ENCODE measurements at places on chromosomes 6 and 20.

GRCh38 chr20:21521596-21522480 is 8.0 kb upstream of the NKX2-2 start:
- no peak overlapping the region for H3K27ac ChIP-seq
- peaks cover 23% of the 10 kb centered on the region for H3K4me1 ChIP-seq
- H3K36me3 ChIP-seq, result no peaks in the 10 kb centered on the region
- peak overlapping the region; percentile 64 for H3K4me3 ChIP-seq
- DNase-seq, result no peak
- peaks cover 76% of the 10 kb centered on the region for H3K27me3 ChIP-seq

DNA sequence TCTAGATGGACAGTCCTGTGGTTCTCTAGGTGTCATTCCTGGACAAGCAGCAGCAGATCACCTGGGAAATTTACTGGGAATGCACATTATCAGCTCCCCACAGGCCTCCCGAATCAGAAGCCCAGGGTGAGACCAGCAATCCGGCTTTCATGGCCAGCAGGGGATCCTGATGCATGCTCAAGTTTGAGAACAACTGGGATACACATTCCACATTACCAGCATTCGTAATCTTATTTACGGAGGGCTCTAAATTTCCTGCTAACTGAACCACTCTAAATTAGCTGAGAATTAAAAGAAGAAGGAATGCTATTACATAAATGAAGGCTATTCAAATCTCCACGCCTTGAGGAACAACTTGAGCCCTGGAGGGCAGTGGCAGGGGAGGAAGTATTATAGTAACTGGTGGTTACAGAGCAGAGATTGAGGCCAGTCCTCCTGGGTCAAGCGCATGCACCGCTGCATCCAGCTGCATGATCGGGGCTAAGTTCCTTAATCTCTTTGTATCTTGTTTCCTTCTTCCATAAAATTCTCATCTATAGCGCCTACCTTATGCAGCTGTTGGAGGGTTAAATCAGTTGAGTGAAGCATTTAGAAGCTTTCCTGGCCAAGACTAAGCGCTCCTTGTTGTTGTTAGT is 403.7 kb downstream of the CDH26 start:
- no peak for DNase-seq
- H3K36me3 ChIP-seq, result no peaks in the 10 kb centered on the region
- H3K27me3 ChIP-seq, result no peaks in the 10 kb centered on the region

- no peaks in the 10 kb centered on the region for H3K4me1 ChIP-seq
- H3K27me3 ChIP-seq, result peaks cover 4% of the 10 kb centered on the region
- H3K4me3 ChIP-seq, result no peak overlapping the region
These were observed 621.6 kb downstream of the KIF16B start for GRCh38 chr20:15951658-15952057.

- no peaks in the 10 kb centered on the region for H3K27me3 ChIP-seq
- H3K36me3 ChIP-seq, result no peaks in the 10 kb centered on the region
- peak overlapping the region; percentile 75 for H3K27ac ChIP-seq
These were observed 729 bp upstream of the ZHX3 start for GRCh38 chr20:41318271-41318649.

GRCh38 chr20:41476013-41476441 is 109.4 kb upstream of the EMILIN3 start:
- peaks cover 4% of the 10 kb centered on the region for H3K36me3 ChIP-seq
- peaks cover 29% of the 10 kb centered on the region for H3K4me1 ChIP-seq
- no peak for DNase-seq
- H3K27ac ChIP-seq, result no peak overlapping the region
- no peak overlapping the region for H3K4me3 ChIP-seq
- H3K27me3 ChIP-seq, result no peaks in the 10 kb centered on the region

DNA sequence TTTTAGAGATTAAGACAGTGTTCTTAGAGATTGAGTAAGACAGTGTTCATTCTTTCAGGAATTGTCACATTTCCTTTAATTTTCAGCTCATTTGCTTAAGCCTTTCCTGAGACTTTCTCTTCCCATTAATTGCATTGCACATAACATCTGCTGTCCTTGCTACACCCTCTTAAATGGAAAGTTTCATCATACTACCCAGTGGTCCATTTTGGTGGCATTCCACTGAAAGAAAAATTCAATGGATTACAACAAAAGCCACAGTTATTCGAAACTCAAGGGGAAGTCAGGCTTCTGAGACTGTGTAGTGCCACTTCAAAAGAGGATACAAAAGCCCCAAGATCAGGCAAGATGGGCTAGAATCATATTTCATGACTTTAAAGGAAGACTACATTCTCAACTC is 64.0 kb downstream of the RSPO3 start:
- H3K4me3 ChIP-seq, result no peak overlapping the region
- DNase-seq, result no peak
- H3K36me3 ChIP-seq, result no peaks in the 10 kb centered on the region
- H3K4me1 ChIP-seq, result no peaks in the 10 kb centered on the region

GRCh38 chr20:53077373-53078205 is 105.4 kb downstream of the TSHZ2 start:
- H3K4me3 ChIP-seq, result no peak overlapping the region
- DNase-seq, result no peak
- H3K27ac ChIP-seq, result no peak overlapping the region
- H3K27me3 ChIP-seq, result peaks cover 15% of the 10 kb centered on the region
- H3K36me3 ChIP-seq, result no peaks in the 10 kb centered on the region
- H3K4me1 ChIP-seq, result peaks cover 17% of the 10 kb centered on the region

- peaks cover 3% of the 10 kb centered on the region for H3K27me3 ChIP-seq
- H3K36me3 ChIP-seq, result no peaks in the 10 kb centered on the region
- H3K27ac ChIP-seq, result no peak overlapping the region
These were observed 69.2 kb downstream of the THBS2 start for GRCh38 chr6:169184419-169184818.

DNA sequence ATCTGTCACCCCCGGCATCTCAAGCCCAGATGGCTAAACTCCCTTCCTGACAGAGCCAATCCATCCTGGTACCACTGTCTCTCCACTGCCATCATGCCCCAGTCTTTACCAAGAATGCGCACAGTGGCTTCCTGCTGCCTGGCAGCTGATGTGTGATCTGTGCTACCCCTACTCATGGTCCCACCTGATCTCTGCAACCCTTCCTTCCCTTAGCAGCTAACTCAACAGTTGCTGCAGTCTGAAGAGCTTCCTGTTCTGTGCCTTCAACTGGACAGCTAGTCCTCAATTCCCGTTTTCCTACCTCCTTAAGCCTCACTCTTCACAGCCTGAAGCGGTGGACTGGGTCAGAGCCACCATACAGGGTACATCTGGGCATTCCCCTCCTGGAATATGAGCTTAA is 7.6 kb upstream of the FAM83C start:
- H3K27me3 ChIP-seq, result no peaks in the 10 kb centered on the region
- H3K27ac ChIP-seq, result no peak overlapping the region
- H3K4me1 ChIP-seq, result peaks cover 6% of the 10 kb centered on the region
- no peak for DNase-seq

DNA sequence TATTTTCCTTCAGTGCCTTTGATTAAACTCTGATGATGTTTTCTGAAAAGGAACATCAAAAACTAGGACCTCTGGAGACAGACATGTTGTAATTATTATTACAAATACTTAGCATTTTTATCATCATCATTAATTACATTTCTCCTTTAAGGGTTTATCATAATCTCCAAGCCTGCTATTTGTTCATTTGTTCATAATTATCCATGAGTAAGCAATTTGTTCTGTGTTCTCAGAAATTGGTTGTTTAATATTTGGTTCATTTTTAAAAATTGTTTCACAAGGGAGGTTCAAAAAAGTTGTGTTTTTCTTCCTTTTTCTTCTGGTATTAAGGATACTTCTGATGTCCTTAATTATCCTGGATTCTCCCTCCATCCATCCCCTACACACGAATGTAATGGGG is 850.2 kb upstream of the FLRT3 start:
- H3K27ac ChIP-seq, result no peak overlapping the region
- DNase-seq, result no peak
- no peaks in the 10 kb centered on the region for H3K27me3 ChIP-seq

DNA sequence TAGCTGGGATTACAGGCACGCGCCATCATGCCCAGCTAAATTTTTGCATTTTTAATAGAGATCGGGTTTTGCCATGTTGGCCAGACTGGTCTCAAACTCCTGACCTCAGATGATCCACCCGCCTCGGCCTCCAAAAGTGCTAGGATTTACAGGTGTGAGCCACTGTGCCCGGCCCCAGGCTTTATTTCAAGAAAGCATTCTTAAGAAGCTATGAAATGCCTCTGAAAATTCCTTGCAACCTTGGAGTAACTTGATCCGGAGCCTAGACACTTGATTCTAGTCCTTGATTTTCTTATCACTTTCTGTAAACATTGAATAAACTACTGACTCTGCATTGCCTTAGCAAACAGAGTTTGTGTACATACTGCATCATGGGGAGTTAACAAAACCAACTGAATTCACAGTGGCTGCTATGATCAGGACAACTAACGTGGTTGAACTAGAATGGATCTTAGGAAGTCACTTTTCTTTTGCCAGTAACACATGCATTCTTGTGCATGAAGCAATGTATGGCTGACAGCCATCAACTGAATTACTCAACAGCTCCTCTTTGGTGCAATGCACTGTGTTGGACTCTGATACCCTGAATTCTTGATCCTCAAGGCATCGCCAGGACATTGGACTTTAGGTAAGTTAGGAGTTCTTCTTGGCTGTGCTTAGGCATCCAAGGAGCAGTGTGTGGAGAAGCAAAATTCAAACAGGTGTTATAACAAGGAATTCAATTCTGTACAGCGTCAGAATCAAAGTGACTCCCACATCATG is 102.8 kb upstream of the TMEM170B start:
- no peak overlapping the region for H3K27ac ChIP-seq
- DNase-seq, result no peak
- no peaks in the 10 kb centered on the region for H3K27me3 ChIP-seq
- no peak overlapping the region for H3K4me3 ChIP-seq
- no peaks in the 10 kb centered on the region for H3K36me3 ChIP-seq

DNA sequence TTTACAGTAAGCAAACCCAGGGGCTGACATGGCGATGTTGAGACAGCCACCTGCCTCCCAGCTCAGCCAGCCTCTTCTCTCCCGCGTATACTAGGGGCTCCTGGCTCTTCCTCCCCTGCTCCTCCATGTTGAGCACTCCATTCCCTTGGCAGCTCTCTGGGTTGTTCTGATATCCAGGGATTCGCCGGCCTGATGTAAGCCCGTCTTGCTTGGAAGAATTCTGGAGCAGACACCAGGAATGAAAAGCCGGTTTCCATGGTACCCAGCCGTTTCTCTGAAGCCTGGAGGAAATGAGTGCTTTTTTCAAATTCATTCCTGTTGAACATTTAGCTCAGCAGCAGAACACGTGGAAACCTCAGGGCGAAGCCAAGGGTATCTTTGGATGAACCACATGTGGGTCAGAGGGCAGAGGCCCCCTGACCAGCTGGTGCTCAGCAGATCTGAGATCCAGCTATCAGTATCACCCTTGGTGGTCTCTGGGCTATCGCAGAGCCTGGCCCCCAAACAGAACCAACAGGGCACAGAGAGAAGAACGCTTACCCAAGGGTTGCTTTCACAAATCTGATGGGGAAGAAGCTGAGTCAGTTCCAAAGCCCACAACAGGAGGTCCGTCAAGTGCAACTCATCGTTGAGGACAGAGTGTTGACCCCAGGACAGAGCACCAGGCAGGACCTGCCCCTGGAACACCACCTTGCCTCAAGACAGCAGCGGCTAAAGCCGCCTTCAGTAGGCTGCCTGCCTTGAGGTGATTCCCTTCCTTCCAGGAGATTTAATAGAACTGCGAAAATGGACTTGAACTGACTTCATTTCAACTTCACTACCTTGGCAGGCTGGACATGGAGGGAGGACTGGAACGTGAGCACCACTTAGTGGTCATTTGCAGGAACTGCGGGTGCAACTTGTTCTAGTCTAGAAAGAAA is 96.1 kb upstream of the RIN2 start:
- H3K27ac ChIP-seq, result no peak overlapping the region
- no peaks in the 10 kb centered on the region for H3K4me1 ChIP-seq
- DNase-seq, result peak; percentile 41
- H3K36me3 ChIP-seq, result no peaks in the 10 kb centered on the region

DNA sequence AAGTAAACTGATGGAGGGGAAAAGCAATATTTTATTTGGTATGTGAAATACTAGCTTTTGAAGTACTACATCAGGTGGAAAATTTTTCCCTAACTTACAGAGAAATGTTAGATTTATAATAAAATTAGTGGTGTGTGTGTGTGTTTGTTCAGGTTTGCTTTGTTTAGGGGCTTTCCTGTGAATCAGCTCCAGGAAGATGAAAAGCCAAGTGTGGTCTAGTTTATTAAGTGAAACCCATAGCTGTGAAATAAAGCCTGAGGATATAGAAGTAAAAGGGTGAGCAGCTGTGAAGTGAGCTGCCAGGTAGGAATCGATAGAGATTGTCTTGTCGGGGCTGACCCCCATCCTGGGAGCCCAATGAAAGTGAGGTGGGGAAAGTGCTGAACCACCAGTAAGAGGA is 347.6 kb upstream of the IMPG1 start:
- H3K4me1 ChIP-seq, result no peaks in the 10 kb centered on the region
- no peak for DNase-seq
- H3K27ac ChIP-seq, result no peak overlapping the region

DNA sequence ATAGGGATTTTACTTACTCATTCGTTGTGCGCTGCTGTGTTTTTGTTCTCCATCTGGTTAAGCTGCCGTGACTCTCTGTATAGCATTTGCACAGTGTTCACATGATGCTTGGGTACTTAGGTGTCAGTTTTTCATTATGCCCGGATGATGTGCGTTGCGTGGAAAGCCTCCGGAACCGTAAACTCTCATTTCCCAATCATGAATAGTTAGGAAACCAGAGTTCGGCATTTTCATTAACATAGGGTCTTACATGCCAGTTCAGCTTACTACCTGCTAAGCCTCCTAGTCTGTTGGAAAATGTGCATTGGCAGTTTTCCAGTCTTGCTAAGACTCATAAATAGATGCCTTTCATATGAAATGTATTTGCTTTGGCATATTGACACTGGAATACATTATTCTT is 483.4 kb upstream of the FLRT3 start:
- H3K4me1 ChIP-seq, result no peaks in the 10 kb centered on the region
- H3K27me3 ChIP-seq, result peaks cover 4% of the 10 kb centered on the region
- DNase-seq, result no peak
- H3K36me3 ChIP-seq, result no peaks in the 10 kb centered on the region

GRCh38 chr6:26055719-26056582 is 31.3 kb upstream of the HFE start:
- peak; percentile 94 for DNase-seq
- H3K36me3 ChIP-seq, result no peaks in the 10 kb centered on the region
- peak overlapping the region; percentile 99 for H3K27ac ChIP-seq
- H3K4me1 ChIP-seq, result peaks cover 9% of the 10 kb centered on the region

DNA sequence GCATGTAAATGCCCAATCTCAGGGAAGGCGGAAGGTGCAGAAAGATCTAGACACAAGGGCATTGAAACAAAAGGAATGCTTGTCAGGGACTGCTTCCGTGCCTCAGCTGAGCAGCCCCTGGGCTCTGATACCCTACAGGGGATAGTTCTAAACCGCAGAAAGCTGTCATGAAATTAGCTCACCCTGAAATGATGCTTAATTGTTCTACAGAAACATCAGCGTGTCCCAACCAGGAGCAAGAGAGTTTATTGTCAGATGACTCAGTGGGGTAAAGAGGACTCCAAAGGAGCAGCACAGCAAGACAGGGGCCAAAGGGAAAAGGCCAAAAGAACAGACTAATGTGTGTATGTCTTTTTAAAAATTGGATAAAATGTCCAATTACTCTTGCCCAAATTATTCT is 258.4 kb upstream of the JARID2 start:
- H3K4me3 ChIP-seq, result no peak overlapping the region
- peaks cover 4% of the 10 kb centered on the region for H3K27me3 ChIP-seq
- no peak for DNase-seq
- no peaks in the 10 kb centered on the region for H3K36me3 ChIP-seq
- H3K27ac ChIP-seq, result no peak overlapping the region

- no peak overlapping the region for H3K27ac ChIP-seq
- H3K27me3 ChIP-seq, result no peaks in the 10 kb centered on the region
- no peak for DNase-seq
- H3K4me1 ChIP-seq, result no peaks in the 10 kb centered on the region
These were observed 720.9 kb downstream of the GRIK2 start for GRCh38 chr6:102114402-102114801.
